Activated T-helper 2 cell treated with anti-CD3 and anti-CD28 coated beads, Interferon-gamma antibody, Interleukin-2, Interleukin-4, amounts not matched to agents 10 μg/mL and 5 μg/mL and 100 μg/mL, durations not matched to agents 14 hours and 24 hours and 36 hours (primary cell): ENCODE measurements at places on chromosomes 2 and 18. TPM values are rescaled to one million over a fixed set of nuclear protein-coding genes. Genes with fewer than 3 reads are reported as not detected.
A peak's percentile ranks its signal among the peaks of the same experiment; 100 is the strongest.

Gene TOGARAM2
- total RNA-seq = 3.0 and 4.0 TPM in 2 replicates

- no peak overlapping the region for H3K4me3 ChIP-seq
- DNase-seq = no peak
- no peak overlapping the region for H3K27ac ChIP-seq
- H3K4me1 ChIP-seq = no peaks in the 10 kb centered on the region
Observed at GRCh38 chr2:239806276-239806675, 218.9 kb downstream of the NDUFA10 start.

DNA sequence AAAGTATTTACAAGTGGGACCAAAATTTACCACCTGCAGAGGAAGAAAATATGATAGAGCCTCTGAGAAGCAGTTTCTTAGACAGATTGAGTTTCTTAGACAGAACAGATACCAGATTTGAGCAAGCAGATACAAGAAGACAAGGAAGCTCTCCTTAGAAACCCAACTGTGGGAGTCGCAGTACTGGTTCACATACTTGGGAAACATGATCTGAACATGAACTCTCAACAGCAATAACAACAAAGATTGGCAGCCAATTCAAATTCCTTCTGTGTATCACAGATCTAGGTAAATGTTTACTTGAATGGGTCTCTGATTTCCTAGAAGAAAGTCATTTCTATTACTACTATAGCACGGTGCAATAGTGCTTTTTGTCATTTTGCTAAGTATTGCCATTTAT is 82.1 kb downstream of the OLA1 start:
- no peak overlapping the region for H3K27ac ChIP-seq
- no peaks in the 10 kb centered on the region for H3K4me1 ChIP-seq
- H3K27me3 ChIP-seq = no peaks in the 10 kb centered on the region
- no peak overlapping the region for H3K4me3 ChIP-seq

DNA sequence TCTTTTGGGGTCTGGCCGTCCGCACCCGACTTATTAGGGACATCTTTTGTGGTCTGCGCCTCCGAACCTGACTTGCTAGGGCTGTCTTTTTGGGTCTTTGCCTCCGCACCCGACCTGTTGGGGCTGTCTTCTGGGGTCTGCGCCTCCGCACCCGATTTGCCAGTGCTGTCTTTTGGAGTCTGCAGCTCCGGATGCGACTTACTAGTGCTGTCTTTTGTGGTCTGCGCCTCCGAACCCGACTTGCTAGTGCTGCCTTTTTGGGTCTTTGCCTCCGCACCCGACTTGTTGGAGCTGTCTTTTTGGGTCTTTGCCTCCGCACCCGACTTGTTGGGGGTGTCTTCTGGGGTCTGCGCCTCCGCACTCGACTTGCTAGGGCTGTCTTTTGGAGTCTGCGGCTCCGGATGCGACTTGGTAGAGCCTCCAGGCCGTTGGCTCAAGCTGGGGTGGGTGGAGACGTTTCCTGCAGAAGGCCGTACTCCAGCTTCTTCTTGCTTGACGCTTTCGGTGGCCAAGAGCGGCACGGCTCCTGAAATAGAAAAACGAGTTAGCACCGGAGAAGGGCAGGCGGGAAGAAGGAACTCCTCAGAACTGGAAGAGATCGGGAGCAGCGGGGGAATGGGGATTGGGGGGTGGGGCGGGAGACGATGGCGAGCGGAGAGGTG is 498 bp downstream of the TGOLN2 start:
- peaks cover 56% of the 10 kb centered on the region for H3K36me3 ChIP-seq
- H3K4me1 ChIP-seq = peaks cover 50% of the 10 kb centered on the region
- H3K4me3 ChIP-seq = peak overlapping the region; percentile 100

GRCh38 chr2:46520130-46520711 is 40.9 kb downstream of the TMEM247 start:
- no peaks in the 10 kb centered on the region for H3K36me3 ChIP-seq
- no peak for DNase-seq
- H3K27me3 ChIP-seq = no peaks in the 10 kb centered on the region
- peaks cover 2% of the 10 kb centered on the region for H3K4me1 ChIP-seq
- H3K27ac ChIP-seq = no peak overlapping the region
- no peak overlapping the region for H3K4me3 ChIP-seq

GRCh38 chr18:3397031-3397750 is 52.8 kb upstream of the TGIF1 start:
- no peaks in the 10 kb centered on the region for H3K27me3 ChIP-seq
- H3K4me3 ChIP-seq = no peak overlapping the region
- no peaks in the 10 kb centered on the region for H3K4me1 ChIP-seq
- no peak for DNase-seq

Gene FAM237A
- total RNA-seq = not detected in 2 replicates
